Activated T-helper 1 cell treated with anti-CD3 and anti-CD28 coated beads, Interleukin-12 subunit alpha, Interleukin-12 subunit beta, Interleukin-2, Interleukin-4 antibody, amounts not matched to agents 30 ng/mL and 10 ng/mL and 1 ng/mL, durations not matched to agents 14 hours and 24 hours and 36 hours (primary cell): ENCODE measurements at places on chromosomes 16 and 17.

DNA sequence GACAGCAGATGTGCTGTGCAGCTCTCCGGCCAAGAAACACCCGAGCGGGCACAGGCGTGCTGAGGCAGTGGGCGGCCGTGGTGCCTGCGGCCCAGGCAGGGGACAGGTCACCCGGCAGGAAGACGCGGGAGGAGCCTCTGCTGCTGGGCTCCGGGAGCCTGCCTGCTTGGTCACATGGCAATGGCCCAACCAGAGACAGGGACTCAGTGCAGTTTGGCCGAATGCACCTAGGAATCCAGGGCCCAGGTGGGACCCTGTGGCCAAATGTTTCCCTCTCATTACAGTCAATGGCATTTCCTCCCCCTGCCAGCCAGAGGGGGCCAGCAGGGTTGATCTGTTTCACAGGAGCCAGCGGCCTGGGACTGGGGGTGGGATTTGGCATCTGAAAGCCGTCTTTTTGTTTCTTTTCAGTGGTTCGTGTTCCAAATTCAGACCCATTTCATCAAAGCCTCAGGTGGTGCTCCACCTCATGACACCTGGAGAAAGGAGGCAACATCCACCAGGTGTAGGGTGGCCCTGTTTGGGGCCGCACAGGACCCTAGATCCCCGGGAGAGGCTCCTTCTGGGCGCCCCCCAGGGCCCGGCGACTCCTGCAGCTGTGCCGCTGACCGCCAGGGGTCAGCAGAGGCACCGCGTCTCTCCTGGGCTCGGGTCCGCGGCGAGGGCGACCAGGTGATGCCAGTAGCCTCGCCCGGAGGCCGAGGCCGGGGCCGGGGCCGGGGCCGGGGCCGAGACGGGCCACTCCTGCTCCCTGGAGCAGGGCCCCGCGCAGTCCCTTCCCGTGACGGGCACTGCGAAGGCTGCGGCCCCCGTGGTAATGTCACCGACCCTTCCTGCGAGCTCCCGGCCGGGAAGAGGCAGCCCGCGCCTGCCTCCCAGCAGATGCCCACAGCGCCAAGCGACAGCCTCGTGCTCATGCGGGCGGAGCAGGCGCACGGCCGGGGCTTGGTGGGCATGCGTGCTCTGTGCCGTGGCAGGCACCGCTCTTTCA lies 118.5 kb downstream of the C16orf78 start:
- no peaks in the 10 kb centered on the region for H3K36me3 ChIP-seq
- DNase-seq, result no peak
- no peak overlapping the region for H3K4me3 ChIP-seq
- no peak overlapping the region for H3K27ac ChIP-seq

DNA sequence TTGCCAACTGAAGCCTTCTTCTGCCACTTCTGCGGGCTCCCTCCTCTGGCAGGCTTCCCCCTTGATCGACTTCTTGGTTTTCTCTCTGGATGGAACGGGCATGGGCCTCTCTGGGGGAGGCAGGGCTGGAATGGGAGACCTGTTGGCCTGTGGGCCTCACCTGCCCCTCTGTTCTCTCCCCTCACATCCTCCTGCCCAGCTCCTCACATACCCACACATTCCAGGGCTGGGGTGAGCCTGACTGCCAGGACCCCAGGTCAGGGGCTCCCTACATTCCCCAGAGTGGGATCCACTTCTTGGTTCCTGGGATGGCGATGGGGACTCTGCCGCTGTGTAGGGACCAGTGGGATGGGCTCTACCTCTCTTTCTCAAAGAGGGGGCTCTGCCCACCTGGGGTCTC lies 6.5 kb upstream of the LASP1NB start:
- no peaks in the 10 kb centered on the region for H3K4me1 ChIP-seq
- no peak overlapping the region for H3K27ac ChIP-seq
- H3K36me3 ChIP-seq, result peaks cover 28% of the 10 kb centered on the region
- no peaks in the 10 kb centered on the region for H3K27me3 ChIP-seq
- H3K4me3 ChIP-seq, result no peak overlapping the region
- no peak for DNase-seq

- H3K4me3 ChIP-seq, result no peak within 1 kb of the TSS
- H3K27me3 ChIP-seq, result peaks cover 37% of the 10 kb centered on the region
- DNase-seq, result no peak
- no peak within 1 kb of the TSS for H3K27ac ChIP-seq
Measured at GRCh38 chr16:23712976-23713375, at the start of gene ERN2. TSS of gene ERN2 (minus strand) at chr16:23713222. CDS start at chr16:23713187, 35 bp downstream.

GRCh38 chr17:61784510-61784909 lies 78.8 kb downstream of the BRIP1 start:
- no peaks in the 10 kb centered on the region for H3K27me3 ChIP-seq
- no peaks in the 10 kb centered on the region for H3K4me1 ChIP-seq
- no peak overlapping the region for H3K4me3 ChIP-seq
- no peak overlapping the region for H3K27ac ChIP-seq
- no peak for DNase-seq

- H3K36me3 ChIP-seq, result no peaks in the 10 kb centered on the region
- peaks cover 9% of the 10 kb centered on the region for H3K4me1 ChIP-seq
- H3K4me3 ChIP-seq, result peak overlapping the region; percentile 52
- DNase-seq, result no peak
- no peak overlapping the region for H3K27ac ChIP-seq
- peaks cover 10% of the 10 kb centered on the region for H3K27me3 ChIP-seq
Measured at GRCh38 chr17:81517339-81518112, 4.9 kb upstream of the ACTG1 start.

DNA sequence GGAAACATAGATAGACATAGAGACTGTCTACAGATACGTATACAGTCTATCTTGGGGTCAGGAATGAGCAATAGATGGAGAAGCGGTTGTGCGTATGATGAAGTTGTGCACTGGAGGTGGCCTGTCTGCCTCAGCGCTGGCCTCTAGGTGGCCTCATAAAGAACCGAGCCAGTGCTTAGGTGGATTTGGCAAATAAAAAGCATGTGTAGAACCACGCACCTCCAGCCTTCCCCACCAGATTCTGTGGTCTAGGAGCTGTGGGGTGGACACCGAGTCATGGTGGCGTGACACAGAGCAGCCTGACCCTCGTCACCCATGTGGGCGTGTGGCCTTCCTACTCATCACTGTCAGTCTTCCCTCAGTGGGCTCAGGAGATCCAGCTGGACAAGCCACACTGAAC lies 34.0 kb downstream of the PGS1 start:
- peaks cover 92% of the 10 kb centered on the region for H3K4me1 ChIP-seq
- peak overlapping the region; percentile 84 for H3K4me3 ChIP-seq
- H3K27ac ChIP-seq, result peak overlapping the region; percentile 97
- peaks cover 25% of the 10 kb centered on the region for H3K36me3 ChIP-seq
- H3K27me3 ChIP-seq, result no peaks in the 10 kb centered on the region

DNA sequence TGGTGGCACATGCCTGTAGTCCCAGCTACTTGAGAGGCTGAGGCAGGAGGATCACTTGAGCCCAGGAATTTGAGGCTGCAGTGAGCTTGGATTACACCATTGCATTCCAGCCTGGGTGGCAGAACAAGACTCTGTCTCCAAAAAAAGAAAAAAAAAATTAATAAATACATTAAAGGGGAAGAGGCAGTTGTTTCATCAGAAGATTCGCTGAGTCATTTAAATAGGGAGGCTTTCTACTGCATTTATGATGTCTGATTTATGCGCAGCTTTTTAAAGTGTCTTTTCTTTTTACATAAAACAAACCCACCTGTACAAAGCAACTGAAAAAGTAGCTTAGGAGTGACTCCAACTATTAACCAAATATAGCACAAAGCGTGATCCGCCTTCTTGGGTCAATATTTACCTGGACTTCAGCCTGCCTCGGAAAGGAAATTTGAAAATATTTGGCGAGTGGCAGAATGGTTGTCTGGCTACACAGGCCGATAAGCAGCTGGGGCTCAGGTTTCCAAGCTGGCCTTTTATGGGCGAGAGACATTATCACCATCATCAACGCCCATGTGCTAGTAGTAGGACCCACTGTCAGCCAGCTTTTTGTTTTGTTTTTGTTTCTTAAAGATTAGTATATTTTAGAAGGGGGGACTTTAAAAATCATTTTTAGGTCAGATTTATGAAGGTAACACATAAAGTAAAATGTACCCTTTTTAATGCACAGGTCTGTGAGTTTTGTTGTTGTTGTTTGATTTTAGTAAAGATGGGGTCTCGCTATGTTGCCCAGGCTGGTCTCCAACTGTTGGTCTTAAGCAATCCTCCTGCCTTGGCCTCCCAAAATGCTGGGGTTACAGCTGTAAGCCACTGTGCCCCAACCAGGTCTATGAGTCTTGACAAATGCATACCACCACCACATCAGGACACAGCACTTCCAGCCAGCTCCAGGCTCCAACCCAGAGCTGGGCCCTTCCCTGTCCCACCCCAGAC lies 42.5 kb upstream of the RASD1 start:
- no peak for DNase-seq
- no peaks in the 10 kb centered on the region for H3K27me3 ChIP-seq
- H3K36me3 ChIP-seq, result no peaks in the 10 kb centered on the region
- H3K4me3 ChIP-seq, result no peak overlapping the region

DNA sequence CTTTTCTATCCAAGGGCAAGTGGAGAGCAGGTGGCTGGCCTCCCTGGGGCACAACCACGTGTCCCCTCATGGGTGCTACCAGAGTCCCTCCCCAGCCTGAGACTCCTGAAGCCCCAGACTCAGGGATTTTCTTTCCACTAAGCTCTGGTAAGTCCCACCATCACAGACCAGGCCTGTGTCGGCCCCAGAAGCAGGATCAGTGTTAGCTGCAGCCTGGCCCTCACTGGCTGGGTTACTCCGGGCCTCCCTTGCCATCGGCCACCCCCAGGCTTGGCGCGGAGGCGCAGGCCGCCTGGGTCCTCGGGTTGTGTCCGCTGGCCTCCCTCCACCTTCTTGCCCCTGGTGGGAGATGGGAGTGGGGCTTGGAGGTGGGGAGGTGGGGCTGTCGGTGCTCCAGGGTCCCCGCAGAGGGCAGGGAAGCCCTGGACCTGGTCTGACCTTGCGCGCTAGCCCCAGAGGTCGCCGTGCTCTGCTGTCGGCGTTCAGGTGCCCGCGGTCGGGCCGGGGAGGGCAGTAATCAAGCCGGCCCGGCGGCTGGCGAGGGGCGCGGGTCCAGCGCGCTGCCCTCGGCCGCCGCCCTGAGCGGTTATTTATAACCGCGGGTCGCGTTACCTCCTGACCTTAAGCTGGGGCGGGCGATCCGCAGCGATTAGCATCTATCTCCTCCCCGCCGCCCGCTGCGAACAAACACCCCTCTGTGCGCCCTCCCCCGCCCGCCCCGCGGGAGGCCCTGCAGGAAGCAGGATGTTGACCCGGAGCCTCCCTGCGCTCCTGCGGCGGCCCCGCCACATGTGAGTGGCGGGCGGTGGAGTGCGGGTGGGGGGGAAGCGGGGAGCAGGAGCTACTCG lies 78.1 kb upstream of the TOB1 start:
- peaks cover 2% of the 10 kb centered on the region for H3K27me3 ChIP-seq
- peak overlapping the region; percentile 79 for H3K4me3 ChIP-seq
- DNase-seq, result peak; percentile 76
- H3K4me1 ChIP-seq, result peaks cover 30% of the 10 kb centered on the region

DNA sequence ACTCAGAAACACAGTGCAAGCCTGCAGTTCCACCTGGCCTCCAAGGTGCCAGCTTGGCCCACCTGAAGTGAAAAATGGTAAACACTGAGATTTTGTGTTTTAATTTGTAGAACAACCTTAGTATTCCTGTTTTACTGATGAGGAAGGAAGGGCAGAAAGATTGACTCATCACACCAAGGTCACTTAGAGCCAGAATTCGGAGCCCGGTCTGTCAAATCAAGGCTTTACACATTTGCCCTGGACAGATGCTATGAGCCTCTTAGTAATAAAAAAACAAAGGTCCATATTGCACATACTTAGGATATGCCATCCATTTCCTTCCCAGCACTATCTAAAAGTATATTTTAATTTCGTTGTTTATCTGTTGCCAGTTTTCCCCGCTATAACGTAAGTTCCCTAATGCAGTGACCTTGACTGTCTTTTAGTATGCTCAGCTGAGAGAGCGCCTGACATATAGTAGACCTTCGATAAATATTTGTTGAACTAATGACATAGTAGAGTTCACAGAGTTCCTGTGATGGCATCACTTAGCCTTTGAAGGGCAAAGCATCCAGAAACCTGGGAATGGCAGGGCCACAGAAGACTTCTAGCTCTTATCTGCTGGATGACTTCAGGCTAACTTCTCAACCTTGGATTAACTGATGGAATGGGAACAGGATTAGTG lies 7.2 kb upstream of the TBKBP1 start:
- H3K4me3 ChIP-seq, result no peak overlapping the region
- H3K27ac ChIP-seq, result no peak overlapping the region
- peaks cover 49% of the 10 kb centered on the region for H3K36me3 ChIP-seq
- no peak for DNase-seq

DNA sequence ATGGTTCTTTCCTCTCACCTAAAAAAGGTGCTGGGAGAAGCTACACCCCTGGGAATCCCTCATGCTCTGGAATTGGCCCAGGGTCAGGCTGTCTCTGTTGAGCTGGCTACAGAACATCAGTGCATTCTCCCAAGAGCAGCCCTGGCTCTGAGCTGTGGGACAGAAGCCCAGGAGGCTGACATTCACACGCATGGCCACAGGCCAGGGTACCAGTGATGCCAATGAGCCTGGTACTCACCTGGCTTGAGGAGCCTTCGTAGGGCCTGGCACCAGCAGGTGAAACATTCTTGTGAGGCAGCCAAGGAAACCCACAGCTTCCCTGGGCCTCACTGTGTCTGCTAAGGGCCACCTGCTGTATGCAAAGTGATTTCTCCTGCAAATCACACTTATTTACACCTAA lies 121.7 kb upstream of the CCL2 start:
- no peak overlapping the region for H3K4me3 ChIP-seq
- no peak for DNase-seq
- H3K4me1 ChIP-seq, result no peaks in the 10 kb centered on the region
- H3K36me3 ChIP-seq, result no peaks in the 10 kb centered on the region

GRCh38 chr17:69607162-69607834 lies 192.8 kb downstream of the MAP2K6 start:
- H3K4me3 ChIP-seq, result no peak overlapping the region
- peaks cover 5% of the 10 kb centered on the region for H3K36me3 ChIP-seq
- H3K27ac ChIP-seq, result peak overlapping the region; percentile 64

DNA sequence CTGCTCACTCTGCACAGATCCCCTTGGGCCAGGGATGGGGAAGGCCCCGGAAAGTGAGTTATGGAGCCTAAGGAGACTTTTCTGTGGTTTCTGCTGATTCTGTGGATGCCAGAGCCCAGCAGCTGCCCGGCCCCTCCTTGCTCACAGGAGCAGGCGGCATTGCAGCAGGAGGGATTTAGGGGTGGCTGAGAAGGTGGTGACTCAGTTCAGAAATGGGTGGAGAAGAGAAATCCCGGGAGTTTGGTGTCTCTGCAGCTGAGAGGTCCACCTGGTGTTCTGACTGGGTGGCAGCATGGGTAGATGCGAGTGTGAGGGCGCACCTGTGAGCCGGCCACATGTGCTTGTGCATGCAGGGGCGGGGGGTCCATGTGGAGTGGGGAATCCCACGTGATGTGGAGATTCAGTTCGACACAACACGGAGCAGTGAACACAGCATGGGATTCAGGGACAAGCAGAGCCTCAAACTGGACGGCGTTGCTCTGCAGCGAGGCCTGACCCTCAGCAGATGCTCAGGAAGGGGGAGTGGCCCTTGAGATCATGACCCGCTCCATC lies 16.0 kb upstream of the SPPL2C start:
- H3K36me3 ChIP-seq, result no peaks in the 10 kb centered on the region
- H3K27ac ChIP-seq, result no peak overlapping the region
- no peaks in the 10 kb centered on the region for H3K4me1 ChIP-seq
- no peak for DNase-seq
- peaks cover 12% of the 10 kb centered on the region for H3K27me3 ChIP-seq

GRCh38 chr16:59369523-59369922 lies 635.4 kb upstream of the GOT2 start:
- no peaks in the 10 kb centered on the region for H3K27me3 ChIP-seq
- no peak for DNase-seq
- H3K4me3 ChIP-seq, result no peak overlapping the region
